ENCODE measurements at places on chromosomes 12 and 14.

- DNase-seq: no peak
These were observed 312.4 kb downstream of the TMEM121 start for GRCh38 chr14:105838591-105839424.

- no peak for DNase-seq
These were observed 7.8 kb downstream of the ATN1 start for GRCh38 chr12:6935371-6936193.

DNA sequence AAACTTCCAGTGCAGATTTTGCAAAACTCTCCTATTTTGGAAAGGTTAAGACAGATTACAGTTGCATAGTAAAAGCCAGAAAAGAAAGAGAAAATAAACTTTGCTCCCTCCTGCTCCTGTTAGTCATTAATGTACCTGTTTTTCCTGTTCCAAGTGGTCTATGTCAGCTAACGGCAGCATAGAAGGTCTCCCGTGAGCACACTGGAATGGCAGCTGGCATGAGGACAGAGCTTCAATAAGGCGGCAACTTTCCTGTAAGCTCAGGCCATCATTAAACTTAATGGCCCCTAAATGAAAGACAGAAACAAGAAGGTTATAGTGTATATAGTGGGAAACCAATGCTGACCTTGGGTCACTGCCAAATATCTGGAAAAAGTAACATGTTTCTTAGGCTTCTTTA lies 16.0 kb downstream of the EIF2B2 start:
- no peak for DNase-seq

DNA sequence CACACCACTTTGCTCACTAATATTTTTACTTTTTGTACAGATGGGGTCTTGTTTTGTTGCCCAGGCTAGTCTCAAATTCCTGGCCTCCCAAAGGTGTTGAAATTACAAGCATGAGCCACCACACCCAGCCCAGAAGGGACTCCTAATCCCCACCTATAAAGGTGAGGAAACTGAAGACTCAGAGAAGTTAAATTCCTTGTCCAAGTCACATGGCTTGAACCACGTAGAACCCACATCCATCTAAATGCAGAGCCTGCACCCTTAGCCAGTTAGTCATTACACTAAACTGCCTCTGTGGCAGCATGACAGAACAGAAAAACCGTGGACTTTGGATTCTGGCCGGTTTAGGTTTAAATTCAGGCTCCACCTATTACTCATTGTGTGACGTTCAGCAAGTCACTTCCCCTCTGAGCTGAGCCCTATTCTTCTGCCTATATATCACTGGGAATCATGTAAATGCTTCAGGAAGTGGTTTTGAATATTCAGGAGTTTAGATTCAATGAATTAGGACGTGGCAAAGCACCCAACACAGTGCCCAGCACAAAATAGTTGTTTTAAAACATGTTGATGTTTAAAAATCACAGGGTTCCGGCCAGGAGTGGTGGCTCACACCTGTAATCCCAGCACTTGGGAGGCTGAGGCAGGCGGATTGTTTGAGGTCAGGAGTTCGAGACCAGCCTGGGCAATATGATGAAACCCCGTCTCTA lies 3.0 kb upstream of the CORO1C start:
- peak; percentile 72 for DNase-seq

GRCh38 chr14:98951031-98951430 lies 321.0 kb downstream of the BCL11B start:
- DNase-seq: no peak

All from AG20443 (cell line).